ENCODE measurements at places on chromosomes 12 and 14. TPM values are rescaled to one million over a fixed set of nuclear protein-coding genes. Genes with fewer than 3 reads are reported as not detected.

DNA sequence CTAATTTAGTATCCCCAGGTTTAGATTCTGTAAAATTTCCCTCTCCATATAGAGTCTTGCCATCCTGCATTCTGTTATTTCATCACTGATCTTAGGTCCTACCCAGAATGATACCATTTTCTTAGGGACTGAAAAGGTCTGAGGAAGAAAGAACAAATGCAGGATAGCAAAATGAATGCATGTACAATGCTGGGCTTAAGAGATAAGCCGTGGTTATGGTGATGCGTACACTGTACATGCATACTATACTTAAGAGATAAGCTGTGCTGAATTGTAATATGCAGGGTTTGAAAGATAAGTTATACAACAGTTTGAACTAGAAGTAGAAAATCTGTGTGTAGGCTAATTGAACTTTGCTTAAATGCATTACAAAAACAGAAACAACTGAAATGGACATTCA is 416.2 kb downstream of the C12orf50 start:
- DNase-seq: no peak

The ARF6 gene
- total RNA-seq: 41.6 TPM

The MTRFR gene
- 12.7 TPM for total RNA-seq

DNA sequence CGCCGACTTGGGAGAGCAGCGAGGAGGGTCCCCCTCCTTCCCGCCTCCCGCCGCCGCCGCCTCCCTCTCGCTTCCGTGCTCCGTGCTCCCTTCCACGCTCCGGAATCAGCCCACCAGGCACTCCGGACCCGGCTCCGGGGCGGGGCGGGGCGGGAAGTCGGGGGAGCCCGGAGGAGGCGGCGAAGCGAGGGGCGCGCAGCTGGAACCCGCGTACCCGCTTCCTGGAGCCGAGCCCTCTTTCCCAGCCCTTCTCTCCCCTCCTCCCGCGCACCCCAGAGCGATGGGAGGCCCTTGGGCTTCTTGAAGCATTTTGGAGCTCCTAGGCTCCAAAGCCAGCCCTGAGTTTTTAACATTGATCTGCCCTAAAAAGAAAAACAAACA is at the start of gene SYNDIG1L:
Gene SYNDIG1L (minus strand): TSS at position 9 of the 381 bp plus-strand sequence. CDS start 16,466 bp downstream, outside the sequence.
- DNase-seq: no peak

The KRT78 gene
- not detected for total RNA-seq

The GALNT8 gene
- 2.6 TPM for total RNA-seq

DNA sequence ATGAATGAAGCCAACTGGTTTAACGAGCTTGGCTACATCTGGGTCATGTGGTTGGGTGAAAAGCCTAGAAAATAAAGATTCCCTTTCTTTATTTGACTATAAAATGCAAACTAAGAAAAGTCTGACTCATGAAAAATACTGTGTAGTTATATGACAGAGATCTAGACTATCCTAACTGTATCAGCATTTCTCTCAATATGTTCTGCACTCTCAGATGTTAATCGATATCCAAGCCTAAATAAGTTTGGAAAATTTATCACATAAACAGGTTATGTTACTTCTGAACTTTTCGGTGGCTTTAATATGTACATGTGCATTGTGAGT is 133.1 kb downstream of the DAAM1 start:
- no peak for DNase-seq

The CCDC38 gene
- total RNA-seq: 0.12 TPM

DNA sequence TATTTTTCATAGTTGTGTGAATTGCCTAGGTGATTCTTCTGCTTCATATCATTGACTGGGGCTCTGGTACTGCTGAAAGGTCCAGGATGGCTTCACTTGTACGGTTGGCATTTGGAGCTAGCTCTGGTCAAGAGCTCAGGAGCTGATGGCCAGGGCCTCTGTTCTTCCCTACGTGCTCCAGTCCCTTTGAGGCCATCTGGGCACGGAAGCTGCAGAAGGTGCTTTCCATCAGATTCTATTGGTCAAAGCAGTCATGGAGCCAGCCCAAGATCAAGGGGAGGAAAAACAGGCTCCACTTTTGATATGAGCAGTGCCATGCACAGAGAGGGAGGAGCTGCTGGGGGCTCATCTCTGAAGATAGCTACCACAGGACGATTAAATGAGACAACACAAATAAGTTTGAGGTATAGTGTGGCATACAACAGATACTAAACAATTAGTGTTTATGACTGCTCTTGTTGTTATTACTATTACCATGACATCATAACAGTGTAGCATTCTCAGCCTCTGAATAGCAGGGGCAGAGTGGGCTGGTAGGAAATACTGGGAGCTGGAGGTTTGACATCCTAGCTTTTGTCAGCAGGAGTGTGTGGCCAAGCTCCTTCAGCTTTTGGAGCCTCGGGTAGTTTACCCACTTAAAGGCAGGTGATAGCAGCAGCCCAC is 10.4 kb downstream of the KRT83 start:
- no peak for DNase-seq

- DNase-seq: no peak
Measured at GRCh38 chr12:91154131-91154530, 28.5 kb downstream of the DCN start.

The ZNF740 gene
- total RNA-seq: 40.4 TPM

DNA sequence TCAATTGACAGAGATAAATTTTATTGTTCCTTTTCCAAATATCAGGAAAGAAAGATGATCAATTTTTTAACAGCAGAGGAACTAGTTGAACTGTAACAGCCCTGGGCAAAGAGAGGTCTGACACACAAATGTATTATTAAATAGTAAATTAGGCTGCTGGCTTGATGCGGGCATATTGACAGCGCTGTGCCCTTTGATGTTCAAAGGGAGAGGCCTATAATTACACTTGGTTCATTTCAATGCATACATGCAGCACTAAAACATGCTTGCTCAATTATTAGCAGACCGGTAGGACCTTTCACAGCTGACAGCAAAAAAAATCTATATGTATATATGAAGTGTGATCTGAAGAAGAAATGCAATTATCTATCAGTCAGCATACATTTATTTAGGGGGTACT is 219.8 kb downstream of the SLC2A13 start:
- DNase-seq: no peak
